ENCODE measurements at places on chromosomes 7 and 10.

- no peak for DNase-seq
Measured at GRCh38 chr10:74598891-74599566, 227.4 kb upstream of the KAT6B start.

DNA sequence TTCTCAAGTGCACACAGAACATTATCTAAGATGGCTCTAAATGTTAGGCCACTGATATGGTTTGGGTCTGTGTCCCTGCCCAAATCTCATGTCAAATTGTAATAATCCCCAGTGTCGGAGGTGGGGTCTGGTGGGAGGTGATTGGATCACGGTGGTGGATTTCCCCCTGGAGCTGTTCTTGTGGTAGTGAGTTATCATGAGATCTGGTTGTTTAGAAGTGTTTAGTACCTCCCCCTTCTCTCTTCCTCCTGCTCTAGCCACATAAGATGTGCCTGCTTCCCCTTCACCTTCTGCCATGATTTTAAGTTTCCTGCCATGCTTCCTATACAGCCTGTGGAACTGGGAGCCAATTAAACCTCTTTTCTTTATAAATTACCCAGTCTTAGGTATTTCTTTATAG is 11.2 kb upstream of the GSTK1 start:
- DNase-seq = no peak

DNA sequence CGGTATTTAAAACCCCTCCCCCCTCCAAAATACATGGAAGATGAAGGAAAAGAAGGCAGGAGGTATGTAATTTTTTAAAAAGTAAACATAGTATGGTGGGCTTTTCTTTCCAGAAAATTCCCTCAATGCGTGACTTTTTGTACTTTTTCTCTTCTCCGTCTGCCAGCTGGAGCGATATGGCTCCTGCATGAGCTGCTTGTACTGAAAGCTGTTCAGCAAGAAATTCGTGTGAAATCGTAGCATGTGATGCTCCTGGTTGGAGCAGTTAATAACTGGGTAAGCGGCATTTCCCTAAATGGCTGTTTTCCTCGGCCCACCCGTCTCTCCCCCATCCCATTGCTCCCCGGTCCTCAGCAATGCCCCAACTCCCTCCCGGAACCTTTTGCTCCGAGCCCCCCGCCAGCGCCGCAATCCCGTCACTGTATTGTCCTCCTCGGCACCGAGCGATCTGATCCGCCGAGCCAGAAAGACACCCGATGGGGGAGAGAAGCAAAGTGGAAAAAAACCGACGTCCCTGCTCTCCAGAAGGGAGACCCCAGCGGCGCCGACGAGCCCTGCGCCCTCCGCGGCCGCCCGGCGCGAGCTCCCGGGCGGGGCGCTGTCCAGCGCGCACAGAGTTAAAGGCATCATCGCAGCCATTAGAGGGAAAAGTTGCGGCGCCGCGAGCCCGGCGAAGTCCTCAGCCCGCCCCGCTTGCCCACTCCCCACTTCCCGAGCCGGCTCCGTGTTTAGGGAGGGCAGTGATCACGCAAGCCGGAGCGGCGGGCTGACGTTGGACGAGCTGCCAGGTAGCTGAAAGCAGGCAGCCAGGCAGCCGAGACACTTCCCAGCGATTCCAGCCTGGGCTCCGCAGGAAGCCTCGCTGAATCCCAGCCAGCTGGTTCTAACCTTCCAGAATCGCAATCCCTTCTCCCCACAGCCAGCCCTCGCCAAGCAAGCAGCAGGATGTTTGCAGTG is at the start of gene VSTM2A:
Gene VSTM2A (plus strand): TSS at position 707 of the 957 bp plus-strand sequence. CDS start 356 bp downstream, outside the sequence.
- no peak for DNase-seq

GRCh38 chr10:60351191-60351853 is 38.4 kb downstream of the ANK3 start:
- DNase-seq = no peak

DNA sequence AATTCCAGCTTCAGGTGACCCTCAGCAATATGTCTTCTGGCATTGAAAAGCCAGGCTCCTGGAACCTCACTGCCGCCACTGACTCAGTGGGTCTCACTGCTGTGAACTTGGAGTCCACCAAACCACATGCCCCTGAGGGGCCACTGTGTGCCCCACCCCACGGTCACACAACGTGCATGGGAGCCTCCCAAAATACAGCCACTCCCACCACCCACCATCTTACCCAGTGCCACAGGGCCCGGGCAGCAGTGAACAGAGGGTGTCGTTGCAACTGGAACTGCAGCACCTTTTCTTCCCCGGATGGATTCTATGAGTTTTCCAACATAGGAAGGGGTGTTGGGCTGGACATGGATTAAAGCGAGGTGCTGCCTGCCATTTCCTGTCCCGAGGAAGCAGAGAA is 60.1 kb downstream of the ASB13 start:
- no peak for DNase-seq

DNA sequence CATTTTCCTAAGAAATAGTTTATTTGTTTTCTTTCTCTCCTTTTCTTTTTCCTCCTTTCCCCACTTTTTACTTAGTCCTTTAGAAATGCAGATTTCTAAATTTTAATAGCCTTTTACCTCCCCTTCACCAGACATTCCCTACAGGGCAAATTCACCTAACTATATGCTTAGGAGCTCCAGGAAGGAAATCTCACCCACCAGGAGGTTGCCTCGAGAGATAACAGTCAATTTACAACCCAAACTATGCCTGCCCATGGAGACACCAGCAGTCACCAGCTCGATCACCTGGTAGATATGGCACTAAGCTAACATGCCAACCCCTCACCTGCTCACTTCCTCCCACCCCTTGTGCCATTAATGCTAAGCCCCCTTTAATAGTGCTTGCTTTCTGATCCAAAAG is 25.2 kb upstream of the CREB3L2 start:
- no peak for DNase-seq

- DNase-seq = no peak
Measured at GRCh38 chr10:131430716-131431412, 119.3 kb upstream of the TCERG1L start.

GRCh38 chr10:69835875-69836730 is 34.4 kb downstream of the COL13A1 start:
- DNase-seq = no peak

- DNase-seq = no peak
Measured at GRCh38 chr10:32350811-32351350, 3.9 kb upstream of the EPC1 start.

DNA sequence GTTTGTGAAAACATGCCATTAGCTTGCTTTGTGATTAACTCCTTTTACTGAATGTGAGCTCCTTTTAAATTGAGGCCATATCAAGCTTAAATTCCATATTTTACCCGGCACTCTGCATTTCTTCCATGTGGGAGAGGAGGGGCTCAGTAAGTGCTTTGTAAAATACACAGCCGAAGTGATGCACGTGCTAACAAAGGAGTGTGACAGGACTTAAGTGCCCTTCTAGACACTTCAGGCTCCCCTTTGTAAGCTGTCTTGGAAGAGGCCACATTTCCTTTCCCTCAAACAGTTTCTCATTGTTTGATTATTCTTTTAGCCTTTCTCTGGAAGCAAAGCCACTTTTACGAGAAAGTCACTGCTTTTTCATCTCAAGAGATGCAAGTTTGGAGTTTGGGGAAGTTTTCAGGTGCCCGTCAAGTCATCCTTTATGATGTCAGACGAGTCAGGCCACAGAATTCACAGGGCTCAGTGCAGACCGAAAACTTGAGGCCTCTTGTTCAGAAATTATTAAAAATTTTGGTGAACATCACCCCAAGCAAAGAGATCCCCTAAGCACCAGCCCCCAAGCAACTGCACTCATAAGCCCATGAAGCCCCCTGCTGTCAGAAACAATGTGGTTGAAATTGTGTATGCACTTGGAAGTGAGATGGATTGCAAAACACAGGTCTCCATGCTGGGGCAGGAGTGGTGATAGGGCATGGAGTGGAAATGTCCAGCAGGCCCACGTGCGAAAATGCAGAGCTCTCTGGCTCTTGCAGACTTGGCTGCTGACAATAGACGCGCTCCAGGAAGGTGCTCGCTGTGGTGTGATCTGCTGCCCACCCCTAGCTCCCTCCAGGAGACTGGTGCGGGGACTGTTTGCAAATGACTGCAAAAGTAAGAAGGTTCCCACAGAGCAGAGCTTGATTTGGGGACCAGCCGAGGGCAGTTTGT is 11.5 kb downstream of the IKZF1 start:
- DNase-seq = no peak

- peak; percentile 50 for DNase-seq
Measured at GRCh38 chr7:7681191-7681935, 37.0 kb downstream of the RPA3 start.

DNA sequence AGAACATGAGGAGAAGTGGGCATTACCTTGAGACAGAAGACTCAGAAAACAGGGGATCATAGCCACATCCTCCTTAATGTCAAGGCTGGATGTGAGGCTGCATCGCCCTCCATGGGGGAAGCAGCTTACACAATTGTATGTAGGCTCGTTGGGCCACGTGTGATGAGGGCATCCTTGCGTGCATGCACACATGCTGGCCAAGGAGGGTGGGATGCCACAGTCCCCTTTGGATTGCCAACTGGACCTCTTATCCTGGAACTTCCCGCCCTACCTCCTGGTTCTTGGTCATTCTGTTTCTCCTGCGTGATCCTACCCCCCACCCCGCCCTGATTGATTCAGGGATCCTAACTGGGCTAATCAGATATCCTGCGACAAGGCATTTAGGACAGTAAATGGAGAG is 102.0 kb downstream of the PRKAG2 start:
- no peak for DNase-seq

DNA sequence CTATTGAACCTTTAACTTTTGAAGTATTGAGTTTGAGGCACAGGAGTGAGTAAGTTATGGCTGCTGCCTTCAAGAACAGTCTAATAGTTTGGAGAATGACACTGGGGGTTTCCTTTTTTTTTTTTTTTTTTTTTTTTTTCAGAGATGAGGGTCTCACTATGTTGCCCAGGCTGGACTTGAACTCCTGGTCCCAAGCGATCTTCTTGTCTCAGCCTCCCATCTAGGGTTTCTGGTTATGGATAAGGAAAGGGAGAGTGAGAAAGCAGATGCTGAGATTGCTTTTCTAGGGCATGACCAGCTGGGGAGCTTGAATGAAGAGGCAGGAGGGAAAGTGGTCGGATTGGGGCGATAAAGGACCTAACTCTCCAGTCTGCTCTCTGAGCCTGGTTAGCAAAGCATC is 59.9 kb upstream of the BTRC start:
- DNase-seq = no peak

DNA sequence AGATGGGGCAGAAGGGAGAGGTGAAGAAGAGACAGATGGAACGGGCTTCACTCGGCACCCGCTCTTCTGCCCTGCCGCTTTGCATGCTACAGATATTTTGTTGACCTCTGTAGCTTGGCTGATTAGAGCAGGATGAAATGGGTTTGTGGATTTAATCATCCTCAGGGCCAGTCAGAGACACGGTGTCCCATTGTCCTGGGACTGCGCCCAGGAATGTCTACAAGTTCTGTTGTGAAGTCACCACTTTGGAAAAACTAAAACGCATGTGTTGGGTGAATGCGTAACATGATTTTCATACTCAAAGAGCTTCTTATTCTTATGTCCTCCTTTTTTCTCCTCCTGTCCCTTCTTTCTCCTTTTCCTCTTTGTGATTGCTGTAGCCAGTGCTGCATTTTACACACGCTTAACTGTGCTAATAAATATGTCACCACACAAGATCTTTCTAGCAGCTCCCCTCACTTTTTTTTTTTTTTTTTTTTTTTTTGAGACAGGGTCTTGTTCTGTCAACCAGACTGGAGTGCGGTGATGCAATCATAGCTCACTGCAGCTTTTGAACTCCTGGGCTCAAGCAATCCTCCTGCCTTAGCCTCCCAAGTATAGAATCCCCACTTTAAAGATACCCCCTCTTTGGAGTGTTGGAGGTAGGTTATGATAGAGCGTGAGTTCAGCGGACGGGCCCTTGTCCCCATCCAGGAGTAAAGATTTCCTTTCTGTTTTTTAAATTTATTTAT is 3.4 kb downstream of the CPA4 start:
- no peak for DNase-seq

- no peak for DNase-seq
Measured at GRCh38 chr10:33684211-33684611, 349.7 kb upstream of the NRP1 start.

DNA sequence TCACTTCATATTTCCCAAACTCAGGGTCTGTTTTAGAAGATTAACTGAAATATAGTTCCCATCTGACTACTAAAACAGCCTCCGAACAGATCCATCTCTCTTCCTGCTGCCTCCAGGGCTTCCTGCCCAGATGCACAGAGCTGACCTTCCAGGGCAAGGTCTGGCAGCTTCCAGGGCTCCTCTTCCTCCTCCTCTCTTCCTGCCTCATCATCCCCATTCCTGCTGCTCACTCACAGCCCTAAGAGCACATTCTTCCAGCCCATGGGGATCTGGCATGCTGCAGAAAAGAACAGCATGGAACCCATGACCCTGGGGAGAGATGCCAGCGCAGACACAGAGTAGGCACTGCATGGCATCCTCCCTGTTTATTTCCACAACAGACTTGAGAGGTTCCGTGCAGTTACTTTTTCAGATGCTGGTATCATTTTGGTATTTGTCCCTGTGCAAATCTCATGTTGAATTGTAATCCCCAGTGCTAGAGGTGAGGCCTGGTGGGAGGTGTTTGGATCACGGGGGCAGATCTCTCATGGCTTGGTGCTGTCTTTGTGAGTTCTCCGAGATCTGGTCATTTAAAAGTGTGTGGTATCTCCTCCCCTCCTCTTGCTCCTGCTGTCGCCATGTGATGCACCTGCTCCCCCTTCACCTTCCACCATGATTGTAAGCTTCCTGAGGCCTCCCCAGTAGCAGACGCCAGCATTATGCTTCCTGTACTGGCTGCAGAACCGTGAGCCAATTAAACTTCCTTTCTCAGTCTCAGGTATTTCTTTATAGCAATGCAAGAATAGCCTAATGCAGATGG is 4.4 kb downstream of the PKD1L1 start:
- no peak for DNase-seq

DNA sequence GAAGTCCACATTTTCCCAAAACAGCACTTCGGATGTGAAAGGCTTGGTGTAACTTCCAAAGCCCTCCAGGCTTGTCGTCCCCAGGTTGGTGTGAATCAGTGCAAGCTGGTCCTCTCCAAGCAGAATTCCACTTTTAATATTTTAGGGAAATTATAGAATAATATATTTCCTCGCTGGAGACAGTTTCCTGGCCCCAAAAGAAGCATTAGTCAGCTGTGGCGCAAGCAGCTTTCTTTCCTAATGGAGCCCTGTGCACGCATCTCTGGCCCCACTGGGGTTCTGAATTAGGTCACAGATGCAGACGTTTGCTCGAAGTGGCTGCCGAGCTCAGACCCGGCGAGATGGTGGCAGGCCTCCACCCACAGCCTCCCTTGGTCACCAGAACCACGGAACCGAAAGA is 33.3 kb upstream of the MNX1 start:
- no peak for DNase-seq

DNA sequence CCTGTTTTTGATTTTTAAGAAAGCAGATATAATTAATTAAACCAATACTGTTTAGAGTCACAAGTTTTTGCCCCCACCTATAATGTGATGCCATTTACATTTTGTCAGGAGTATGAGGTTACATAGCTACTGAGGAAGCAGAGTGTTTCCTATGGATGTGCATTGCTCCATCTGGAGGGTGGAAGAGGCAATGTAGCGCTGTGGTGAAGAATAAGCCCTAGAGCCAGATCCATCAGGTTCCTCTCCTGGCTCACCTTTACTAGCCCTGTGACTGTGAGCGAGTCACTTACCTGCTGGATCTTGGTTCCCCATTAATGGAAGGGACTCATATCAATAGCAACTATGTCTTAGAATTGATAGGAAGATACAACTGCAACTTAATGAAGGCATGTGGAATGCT is 216.0 kb downstream of the GPAM start:
- DNase-seq = no peak

All from HT1080 (cell line).